Activated CD8-positive, alpha-beta memory T cell treated with anti-CD3 and anti-CD28 coated beads for 1 hour (primary cell): ENCODE measurements at places on chromosomes 16 and 17.

- no peak for DNase-seq
These were observed 2.1 kb downstream of the SLC16A6 start for GRCh38 chr17:68288804-68289203.

GRCh38 chr16:22888791-22889190, 74.8 kb downstream of the HS3ST2 start:
- no peak for DNase-seq

DNA sequence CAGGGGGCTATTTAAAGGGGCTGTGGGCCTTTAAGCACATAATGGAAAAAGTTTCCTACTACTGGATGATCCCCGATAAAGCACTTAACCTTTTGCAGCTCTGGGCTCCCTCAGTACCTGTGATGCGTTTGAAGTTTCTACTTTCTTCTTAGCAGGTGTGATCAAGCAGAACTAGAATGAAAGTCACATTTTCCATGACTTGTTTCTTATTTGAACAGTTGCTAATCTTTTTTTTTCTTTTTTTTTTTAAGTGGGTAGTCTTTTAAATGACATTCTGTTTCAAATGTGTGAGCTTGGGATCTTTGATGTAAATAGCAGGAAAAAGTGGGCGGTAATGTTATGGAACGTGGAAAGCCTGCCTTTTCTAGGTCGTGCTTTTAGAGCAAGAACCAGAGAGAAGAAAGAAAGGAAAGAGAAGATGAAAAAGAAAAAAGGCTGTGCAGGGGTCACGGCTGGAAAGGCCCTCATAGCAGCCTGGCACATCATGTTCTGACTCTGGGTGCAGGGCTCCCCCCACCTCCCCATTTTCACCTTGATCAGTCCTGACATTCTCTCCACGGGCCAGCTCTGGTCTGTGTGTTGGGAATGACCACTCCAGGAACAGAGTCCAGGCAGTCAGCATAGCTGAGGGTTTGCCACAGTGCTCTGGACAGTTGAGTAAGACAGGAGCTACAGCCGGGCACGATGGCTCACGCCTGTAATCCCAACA, 150.6 kb downstream of the CLEC16A start:
- no peak for DNase-seq

DNA sequence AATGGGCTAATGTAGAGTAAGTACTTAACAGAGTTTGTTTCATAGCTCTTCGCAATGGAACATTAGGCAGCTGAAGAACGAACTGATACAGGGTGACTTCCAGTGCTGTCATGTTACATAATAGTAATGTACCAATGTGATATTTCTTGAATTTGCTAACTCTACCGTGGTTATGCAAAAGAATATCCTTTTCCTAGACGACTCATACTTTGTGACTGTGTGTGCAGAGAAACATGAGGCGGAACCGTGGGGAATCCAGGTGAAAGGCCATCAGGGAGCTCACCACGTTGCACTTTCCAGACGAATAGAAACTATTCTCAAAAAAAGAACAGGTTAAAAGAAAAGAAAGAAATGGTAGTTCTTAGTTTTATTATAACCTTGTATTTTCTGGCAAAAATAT, 13.2 kb downstream of the NOB1 start:
- no peak for DNase-seq

DNA sequence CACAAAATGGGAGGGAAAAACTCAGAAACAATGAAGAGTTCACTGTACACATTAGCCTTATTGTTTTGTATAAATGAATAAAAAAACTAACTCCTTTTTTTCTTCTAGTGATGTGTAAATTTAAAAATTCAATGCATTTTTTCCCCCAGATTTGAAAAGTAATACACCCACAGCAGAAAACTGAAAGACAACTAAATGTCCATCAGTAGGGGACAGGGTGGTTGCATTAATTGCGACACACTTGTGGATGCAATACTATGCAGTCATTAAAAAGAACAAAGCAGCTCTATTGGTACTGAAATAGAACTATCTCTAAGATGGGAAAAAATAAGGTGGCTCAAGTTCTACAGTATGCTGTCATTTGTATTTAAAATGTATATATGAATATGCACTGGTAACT, 13.7 kb upstream of the WIPI1 start:
- DNase-seq: no peak

DNA sequence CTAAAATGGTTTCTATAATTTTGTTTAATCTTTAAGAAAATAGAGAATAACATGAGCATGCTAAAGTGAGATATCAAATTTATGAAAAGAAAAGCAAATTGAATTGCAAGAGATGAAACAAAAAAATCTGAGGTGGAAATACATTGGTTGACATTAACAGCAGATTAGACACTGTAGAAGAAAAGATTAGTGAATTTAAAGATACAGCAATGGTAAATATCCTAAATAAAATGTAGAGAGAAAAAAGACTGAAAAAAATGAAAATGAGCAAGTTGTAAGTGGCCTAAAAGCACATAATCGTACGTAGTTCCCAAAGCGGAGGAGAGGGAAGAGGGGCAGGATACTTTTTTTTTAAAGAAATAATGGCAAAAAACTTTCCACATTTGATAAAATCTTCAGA, 30.5 kb upstream of the ALDH3A2 start:
- no peak for DNase-seq

DNA sequence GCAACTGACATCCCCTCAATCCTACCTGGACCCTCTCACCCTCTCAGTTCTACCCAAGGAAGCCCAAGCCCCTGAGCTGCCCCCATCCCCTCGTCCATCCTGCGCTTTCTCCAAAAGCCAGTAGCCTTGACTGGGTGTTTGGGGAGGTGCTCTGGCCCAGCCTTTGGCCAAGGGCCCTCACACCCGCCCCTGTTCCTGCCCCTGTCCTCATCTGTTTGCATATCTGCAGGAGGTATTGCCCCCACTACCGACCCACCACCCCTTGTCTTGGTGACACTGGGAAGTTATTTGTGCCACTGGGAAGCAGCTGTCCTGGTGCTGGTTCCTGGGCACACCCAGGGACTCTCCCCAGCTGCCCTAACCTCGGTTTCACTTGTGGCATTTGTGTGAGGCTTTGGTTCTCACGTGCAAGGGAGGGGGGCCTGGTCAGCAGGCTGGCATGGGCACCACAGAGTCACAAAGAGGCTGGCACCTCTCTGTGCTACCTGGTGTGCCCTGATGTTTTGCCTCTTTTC, 75.3 kb downstream of the MRC2 start:
- DNase-seq: no peak

GRCh38 chr16:57607676-57608461, 20.6 kb upstream of the ADGRG1 start:
- no peak for DNase-seq

- no peak for DNase-seq
These were observed 73.5 kb downstream of the FOXL1 start for GRCh38 chr16:86651823-86652222.

DNA sequence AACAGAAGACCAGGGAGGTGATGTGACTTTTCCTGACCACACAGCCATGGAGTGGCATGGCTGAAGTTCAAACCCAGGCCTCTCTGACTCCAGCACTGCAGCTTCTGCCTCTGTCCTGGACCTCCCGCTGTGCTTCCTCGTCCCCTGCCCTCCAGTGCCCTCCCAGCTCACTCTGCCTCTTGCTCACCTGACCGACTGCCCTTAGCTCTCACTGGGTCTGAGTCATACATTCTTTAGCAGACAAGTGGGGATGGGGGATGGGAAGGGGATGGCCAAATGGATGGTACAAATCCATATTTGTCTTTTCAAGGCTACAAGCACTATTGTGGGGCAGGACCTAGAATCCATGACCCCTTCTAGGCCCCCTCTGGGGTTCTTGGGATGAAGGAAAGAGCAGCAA, 33.0 kb downstream of the PITPNM3 start:
- no peak for DNase-seq

GRCh38 chr16:58503863-58504688, 4.1 kb downstream of the NDRG4 start:
- DNase-seq: no peak

DNA sequence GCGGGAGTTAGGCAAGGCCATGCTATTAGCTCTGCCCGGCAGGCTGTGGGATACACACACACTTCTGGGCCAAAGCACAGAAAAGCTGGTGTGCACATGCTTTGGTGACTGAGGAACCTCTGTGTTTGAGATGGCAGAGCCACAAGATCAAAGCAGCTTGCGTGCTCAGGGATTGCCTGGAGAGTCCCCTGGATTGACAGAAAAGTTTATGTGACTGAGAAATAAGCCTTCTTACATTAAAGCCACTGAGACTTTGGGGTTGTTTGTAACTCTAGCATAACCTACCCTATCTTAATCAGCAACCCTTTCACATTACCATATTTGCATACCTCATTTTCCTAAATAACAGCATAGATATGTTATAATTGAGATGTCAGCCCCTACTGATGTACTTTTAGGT, 69.3 kb downstream of the MYO1D start:
- no peak for DNase-seq

- no peak for DNase-seq
These were observed 52.0 kb downstream of the SREBF1 start for GRCh38 chr17:17784657-17785267.

GRCh38 chr17:17345294-17345597, 42.1 kb downstream of the NT5M start:
- no peak for DNase-seq

- DNase-seq: no peak
These were observed 122.4 kb upstream of the NUDT7 start for GRCh38 chr16:77599793-77600415.

GRCh38 chr16:80620736-80621605, 80.2 kb downstream of the DYNLRB2 start:
- DNase-seq: no peak

GRCh38 chr16:86044241-86044671, 145.3 kb downstream of the IRF8 start:
- no peak for DNase-seq

- DNase-seq: no peak
These were observed 171.1 kb upstream of the TOX3 start for GRCh38 chr16:52718046-52718445.

GRCh38 chr17:4658478-4659305, 17.2 kb upstream of the ALOX15 start:
- no peak for DNase-seq
